HepG2 (cell line): ENCODE measurements at places on chromosomes 11 and 22. TPM values are rescaled to one million over a fixed set of nuclear protein-coding genes. Genes with fewer than 3 reads are reported as not detected.

DNA sequence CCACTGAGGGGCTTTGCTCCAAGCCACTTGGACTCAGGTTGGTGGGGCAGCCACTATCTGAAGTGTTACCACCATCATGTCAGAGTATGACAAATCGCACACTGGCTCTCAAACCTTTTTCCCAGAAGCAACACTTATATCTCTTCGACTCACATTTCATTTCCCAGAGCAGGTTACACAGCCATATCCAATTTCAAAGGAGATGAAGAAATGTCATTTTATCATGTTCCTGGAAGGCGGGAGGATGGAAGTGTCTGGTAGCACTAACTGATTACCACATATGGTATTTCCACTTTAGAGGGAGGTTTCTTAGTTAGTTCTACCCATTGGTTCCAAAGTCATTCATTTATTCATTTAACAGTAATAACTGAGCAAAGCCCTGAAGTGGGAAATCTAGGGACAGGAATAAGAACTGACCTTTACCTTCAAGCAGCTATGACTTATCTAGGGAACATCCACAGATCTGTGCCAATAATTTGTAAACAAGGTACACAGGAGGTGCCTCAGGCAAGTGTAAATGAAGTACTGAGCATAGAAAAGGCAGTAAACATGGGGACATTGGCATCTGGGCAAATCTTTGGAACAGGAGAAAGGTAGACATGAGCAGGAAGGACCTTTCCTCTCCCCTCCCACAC, 54.9 kb upstream of the LRRC55 start:
- no peak for DNase-seq

DNA sequence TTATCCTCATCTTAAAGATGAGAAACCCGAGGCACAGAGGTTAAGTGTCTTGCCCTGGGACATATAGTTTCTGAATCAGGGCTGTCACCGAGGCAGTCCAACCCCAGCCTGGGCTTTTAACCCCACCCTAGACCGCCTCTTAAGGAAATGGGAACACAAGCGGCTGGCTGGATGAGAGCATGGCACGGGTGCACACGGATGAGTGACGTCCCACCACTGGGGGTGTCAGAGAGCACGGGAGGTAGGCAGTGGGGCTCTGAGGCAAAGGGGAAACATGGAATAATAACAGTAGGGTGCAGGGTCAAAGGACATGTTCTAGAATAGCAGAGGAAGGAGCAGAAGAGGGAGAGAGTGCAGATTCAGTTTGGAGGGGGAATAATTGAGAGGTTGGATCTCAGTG, 22.3 kb downstream of the PPFIBP2 start:
- no peak for DNase-seq

DNA sequence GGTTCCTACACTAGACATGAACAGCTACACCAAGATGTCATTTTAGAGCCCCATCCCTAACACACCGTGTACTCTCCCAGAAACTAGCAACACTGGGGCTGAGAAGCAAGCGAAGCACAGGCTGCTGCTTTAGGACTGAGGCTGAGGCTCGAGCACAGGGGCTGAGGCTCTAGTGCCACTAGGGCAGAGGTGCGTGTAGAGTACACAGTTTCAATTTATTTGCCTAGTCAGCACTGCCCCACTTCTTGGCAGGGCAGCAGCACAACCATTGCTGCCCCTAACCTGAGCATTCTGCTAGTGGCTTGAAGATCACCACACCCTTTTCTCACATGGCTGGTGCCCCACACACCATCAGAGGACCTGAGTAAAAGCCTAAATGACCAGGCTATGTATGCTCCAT, 713.2 kb downstream of the LRRC4C start:
- DNase-seq, result no peak

DNA sequence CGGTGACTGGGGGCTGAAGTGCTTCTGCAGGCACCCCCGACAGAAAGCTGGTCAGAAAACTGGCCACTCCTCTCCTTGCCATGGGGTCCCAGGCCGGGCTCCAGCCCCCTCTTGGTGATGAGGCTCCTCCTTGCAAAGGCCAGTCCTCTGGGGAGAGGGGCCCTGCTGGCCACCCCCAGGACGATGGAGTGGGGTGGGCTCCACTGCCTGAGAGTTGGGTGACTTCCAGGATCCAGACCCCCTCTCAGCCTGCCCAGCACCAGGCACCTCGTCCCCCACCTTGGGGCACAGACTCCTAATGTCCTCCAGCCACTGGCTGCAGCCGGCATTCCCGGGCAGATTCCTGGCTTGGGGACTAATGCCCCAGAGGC, 441 bp upstream of the RPS6KA4 start:
- no peak for DNase-seq

GRCh38 chr11:102494216-102494615, 36.3 kb downstream of the MMP7 start:
- DNase-seq, result peak; percentile 94

DNA sequence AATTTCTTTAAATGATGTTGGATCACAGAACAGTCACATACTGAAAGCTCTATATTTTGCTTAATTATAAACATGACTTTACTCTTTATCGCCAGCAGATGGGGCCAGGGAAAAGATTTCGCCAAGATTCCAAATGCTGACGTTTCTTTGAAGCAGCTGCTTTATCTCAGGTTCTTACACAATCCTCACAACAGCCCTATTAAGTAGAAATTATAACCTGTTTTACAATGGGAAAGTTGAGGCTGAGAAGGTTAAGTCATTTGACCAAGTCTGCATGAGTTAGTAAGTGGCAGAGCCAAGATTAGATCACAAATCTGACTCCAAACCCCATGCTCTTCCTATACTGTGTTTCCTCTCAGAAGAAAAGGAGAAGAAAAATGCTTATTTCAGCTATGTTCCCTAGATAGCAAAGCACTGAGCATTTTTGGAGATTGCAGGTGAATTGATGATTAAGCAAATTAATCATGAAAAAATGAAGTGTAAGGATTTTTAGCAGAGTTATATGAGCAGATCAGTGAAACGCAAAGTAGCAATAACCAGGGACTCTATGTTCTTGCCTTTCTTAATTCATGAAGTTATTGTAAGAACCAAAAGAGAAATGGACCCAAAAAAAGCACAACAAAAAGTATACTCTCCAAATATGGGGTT, 79.0 kb downstream of the AASDHPPT start:
- DNase-seq, result peak; percentile 15

DNA sequence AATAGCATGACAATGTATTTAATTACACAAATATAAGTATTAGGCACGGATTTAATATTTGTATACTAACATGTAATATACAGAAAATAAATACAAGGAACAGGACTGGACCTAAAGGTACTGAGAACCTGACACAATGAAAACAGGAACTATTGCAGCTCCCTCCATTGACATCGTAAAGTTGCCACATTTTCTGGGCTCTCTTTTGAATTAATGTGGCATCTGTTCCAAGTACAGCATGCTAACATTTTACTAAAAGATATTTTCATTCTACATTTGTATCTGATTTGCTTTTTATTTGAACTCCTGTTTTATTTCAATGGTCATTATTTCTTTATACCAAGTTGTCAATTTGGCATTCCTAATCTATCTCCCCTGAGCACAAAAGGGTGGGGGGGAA, 15.3 kb downstream of the PHF21A start:
- DNase-seq, result no peak

- no peak for DNase-seq
Observed at GRCh38 chr11:30432178-30432577, 109.3 kb downstream of the ARL14EP start.

- no peak for DNase-seq
Observed at GRCh38 chr22:37295946-37296345, 13.6 kb downstream of the CYTH4 start.

DNA sequence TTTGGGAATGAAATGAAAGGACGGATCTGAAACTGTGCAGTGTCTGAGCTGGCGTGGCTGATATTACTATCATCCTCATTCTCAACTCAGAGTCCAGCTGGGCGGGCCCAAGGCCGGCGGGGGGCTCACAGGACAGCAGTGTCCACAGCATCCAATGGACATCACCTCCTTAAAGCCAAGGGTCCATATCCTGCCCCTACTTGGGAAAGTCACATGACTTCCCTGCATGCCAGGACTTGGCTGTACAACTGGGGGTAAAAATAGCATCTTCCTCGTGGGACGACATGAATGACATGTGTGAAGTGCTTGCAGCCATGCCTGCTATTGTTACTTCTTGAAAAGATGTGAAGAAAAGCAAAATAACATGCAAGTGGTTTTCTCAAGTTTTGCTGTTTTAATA, 82.3 kb downstream of the TRMU start:
- DNase-seq, result no peak

DNA sequence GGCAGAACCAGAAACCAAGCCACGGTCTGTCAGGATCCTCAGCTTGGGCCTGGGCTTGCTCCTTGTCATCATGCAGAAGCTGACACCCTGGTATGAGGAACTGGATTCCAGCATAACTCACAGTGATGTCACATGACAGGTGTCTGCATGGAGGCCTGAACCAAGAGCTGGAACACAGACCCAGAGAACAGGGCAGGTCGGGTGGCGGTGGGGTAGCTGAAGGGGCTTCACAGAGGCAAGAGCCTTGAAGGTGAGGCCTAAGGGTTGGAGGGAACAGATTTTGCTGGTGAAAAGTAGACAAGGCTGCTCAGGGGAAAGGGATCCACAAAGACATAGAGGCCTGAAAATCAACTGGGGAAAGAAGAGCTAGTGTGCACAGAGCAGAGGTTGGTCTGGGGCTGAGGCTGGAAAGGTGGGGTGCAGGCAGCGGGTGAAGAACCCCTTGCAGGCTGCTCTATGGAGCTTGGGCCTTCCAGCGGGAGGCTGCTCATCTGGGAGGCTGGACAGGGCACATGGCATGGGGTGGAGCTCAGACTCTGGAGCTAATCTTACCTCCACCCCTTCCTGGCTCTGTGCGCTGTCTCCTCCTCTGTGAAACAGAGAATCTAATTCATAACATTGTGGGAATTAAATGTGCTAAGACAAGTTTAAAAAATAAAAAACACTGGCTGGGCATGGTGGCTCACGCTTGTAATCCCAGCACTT, 18.4 kb upstream of the RPS3 start:
- DNase-seq, result peak; percentile 60

DNA sequence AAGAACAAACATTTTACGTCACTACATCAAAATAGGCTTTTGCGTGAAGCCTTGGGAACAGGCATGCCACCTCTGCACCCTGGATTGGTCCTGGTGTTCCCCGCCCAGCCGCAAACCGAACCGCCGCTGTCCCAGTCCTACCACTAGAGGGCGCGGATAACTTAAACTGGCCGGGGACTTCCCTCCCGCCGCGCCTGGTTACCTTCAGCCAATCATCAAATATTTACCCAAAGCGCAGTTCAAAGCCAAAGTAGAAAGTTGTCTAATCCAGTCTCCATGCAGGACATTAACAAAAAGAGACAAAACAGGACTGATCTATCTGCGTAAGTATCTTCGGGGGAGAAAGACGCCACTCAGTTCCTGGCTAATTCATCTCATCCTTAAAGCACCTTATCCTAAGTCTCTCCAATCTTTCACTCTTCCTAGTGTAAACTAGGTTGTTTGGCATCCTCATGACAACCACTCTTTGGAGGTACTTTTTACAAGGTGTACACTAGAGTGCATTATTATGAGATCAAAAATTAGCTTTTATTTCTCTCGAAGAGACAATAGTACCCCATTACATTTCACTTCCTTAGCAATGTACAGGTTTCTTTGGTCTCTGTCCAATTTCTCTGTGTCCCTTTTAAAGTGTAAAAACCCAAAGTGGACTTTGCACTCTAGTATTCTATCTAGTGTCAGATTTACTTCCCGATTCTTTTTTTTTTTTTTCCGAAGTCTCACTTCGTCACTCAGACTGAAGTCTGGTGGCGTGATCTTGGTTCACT, 3.9 kb upstream of the CRY2 start:
- DNase-seq, result peak; percentile 93

GRCh38 chr22:32336771-32337424, 20.8 kb upstream of the RFPL3 start:
- no peak for DNase-seq

- DNase-seq, result no peak
Observed at GRCh38 chr11:124582565-124582964, 12.8 kb downstream of the OR8A1 start.

- DNase-seq, result peak; percentile 44
Observed at GRCh38 chr11:5280582-5281102, 10.9 kb upstream of the HBE1 start.

DNA sequence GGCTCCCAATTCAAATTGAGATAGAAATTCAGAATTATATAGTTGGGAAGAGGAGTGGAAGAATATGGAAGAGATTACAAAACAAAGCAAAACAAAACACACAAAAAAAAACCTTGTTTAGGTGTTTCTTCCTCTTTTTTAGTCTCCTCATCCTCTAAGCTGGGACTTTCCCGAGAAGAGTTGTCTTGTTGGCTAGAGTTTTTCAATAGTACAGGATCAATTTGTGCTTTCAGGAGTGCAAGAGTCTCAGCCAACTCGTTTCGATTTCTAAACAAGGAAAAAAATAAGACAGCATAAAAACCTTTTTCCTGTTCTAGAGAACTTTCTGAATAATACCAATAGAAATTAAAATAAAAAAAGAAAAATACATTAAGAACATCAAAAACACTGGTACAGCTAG, 87.8 kb upstream of the CLNS1A start:
- DNase-seq, result no peak

Gene CRYBB2
- polyA plus RNA-seq, result 0.11 and 0.18 TPM in 2 replicates

Gene TTC28
- polyA plus RNA-seq, result 4.2 and 4.5 TPM in 2 replicates

Gene YPEL4
- polyA plus RNA-seq, result 0.04 TPM in 1 of 2 replicates, not detected in the other

Gene MMP1
- 0.21 and 0.30 TPM in 2 replicates for polyA plus RNA-seq

Gene MPEG1
- not detected in 2 replicates for polyA plus RNA-seq

Gene CBX7
- polyA plus RNA-seq, result 4.9 and 7.1 TPM in 2 replicates

Gene FAM227A
- polyA plus RNA-seq, result 0.89 and 1.0 TPM in 2 replicates
